ENCODE measurements at places on chromosomes 12 and 14. TPM values are rescaled to one million over a fixed set of nuclear protein-coding genes. Genes with fewer than 3 reads are reported as not detected.

DNA sequence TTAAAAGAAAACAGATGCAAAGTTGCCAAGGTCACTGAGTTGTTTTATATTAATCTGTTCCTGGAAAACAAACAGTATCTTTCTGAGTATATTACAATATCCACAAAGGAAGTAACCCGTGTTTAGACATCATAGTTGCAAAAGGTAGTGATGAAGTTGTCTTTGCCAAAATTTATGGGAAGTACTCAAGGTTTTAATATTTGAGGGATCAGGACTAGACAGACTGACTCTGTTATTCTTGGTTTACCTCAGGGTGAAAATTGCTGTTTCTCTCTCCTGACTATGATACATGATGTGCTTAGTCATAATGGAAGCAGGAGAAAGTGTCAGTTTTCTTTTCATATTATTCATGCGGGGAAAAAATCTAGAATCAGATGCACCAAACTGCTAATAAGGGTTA is 28.3 kb downstream of the TMEM233 start:
- no peak for DNase-seq

Gene CIROP
- polyA plus RNA-seq, result not detected

GRCh38 chr12:113299619-113300237 is 35.2 kb downstream of the SLC8B1 start:
- peak; percentile 46 for DNase-seq

DNA sequence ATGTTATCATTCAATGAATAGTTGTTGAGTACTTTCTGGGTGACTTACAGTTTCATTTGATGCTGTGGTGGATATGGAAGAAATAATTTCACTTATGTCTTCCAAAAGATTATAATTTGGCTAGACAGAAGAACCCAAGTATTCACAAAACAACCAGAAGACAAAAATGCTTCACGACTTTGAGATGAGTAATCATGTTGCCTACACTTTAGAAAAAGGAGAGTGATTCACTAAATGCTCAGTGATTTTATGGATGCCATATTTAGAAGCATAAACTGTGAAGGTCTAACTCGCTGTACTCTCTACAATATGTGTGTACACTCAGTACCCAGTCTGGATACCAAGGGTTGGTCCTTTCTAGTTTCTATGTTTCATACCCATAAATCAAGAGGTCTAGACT is 101.3 kb upstream of the E2F7 start:
- DNase-seq, result no peak

Gene SPSB2
- polyA plus RNA-seq, result 21.3 TPM

- DNase-seq, result no peak
These were observed 42.0 kb downstream of the GPHB5 start for GRCh38 chr14:63276492-63277342.

Gene PRR4
- 1.3 TPM for polyA plus RNA-seq

Gene LRTM2
- polyA plus RNA-seq, result 0.96 TPM

GRCh38 chr12:106299202-106299774 is 3.2 kb upstream of the TCP11L2 start:
- DNase-seq, result peak; percentile 31

DNA sequence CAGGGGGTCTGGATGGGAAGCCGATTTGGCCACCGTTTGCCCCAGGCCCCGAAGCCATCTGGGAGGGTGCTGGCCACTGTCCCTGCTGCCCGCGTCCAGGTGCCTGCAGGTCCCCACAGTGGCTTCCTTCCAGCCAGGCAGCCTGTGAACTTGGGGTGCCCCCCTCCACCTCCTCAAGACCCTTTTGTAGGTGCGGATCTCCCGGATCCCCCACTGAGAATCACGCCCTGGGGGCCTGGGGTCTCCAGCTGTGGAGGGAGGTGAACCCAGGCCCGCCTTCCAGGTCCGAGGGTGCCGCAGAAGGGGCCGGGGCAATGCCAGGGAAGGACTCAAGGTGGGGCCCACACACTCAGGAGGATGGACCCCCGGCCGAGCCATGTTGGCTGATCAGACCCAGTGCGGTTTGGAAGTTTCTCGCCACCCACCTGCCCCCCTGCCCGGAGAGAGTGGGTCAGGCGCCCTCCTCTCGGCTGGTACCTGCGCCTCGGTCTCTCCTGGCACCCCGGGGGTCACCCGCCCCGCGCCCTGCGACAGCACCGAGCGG is 1.7 kb downstream of the MMP17 start:
- DNase-seq, result no peak

- DNase-seq, result peak; percentile 67
These were observed 102.0 kb downstream of the KCNMB4 start for GRCh38 chr12:70467918-70468733.

- DNase-seq, result peak; percentile 89
These were observed 24.5 kb downstream of the GPRC5D start for GRCh38 chr12:12927211-12928079.

- DNase-seq, result no peak
These were observed 870 bp upstream of the HOXC13 start for GRCh38 chr12:53937596-53938325.

Gene NFATC4
- polyA plus RNA-seq, result 83.6 TPM

Gene TRHDE
- polyA plus RNA-seq, result 3.9 TPM

DNA sequence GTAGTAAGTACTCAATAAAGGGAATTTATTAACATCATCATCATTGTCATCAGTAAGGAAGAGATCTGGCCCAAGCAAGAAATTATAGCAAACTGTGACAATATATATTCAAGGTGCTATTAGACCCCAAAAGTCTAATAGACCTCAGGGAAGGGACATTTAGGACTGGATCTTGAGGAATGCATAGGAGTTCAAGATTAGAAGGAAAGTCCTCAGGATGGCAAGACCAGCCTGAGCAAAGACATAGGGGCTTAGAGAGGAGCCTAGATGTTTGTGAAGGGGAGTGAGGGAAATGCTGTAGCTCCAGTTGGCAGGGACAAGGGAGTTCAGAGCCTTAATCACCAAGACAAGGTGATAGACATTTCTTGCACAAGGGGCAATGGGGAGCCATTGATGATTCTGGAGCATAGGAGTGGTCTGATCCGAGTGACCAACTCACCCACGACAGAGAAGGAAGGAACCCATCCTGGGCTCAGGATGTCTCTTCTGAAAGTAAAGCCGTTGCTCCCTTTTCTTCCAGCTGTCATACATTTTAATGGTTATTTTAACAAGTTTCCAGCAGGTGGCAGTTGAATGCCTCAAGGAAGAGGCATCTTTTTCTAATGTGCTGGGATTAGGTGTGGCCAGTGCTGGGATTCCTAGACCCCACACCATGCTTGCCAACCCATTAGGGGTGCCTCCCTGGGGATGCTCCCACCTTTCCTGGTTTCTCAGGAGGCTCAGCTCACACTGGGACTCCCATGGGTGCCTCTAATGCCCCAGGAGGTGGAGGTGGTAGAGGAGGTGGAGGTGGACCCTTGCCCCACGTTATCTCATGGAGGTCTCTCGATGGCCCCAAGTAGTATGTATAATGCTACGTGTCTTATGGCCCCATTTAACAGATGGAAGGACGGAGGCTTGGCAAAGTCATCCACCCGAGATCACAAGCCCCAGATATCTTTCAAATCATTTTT is 37.8 kb downstream of the PHETA1 start:
- no peak for DNase-seq

DNA sequence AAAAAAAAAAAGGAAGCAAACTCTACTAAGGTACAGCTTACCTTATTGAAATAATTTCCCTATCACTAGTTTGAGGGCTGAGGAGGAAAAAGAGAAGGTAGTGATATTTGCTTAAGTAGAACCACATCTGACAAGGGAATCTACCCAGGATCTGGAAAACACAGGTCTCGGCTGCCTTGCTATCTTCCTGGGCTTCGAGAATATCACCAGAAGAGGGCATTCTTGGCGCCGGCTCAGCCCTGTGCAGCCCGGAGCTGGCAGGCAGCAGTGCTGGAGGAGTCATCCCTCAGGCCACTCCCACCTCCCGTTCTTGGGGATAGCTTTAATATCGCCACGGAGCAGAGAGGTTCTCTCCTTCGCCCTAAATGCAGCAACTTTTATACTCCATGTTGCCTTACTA is 1181.2 kb downstream of the VRK1 start:
- DNase-seq, result peak; percentile 89

Gene KRT74
- 2.2 TPM for polyA plus RNA-seq
